ENCODE measurements at places on chromosomes 12 and 14.
A peak's percentile ranks its signal among the peaks of the same experiment; 100 is the strongest.

DNA sequence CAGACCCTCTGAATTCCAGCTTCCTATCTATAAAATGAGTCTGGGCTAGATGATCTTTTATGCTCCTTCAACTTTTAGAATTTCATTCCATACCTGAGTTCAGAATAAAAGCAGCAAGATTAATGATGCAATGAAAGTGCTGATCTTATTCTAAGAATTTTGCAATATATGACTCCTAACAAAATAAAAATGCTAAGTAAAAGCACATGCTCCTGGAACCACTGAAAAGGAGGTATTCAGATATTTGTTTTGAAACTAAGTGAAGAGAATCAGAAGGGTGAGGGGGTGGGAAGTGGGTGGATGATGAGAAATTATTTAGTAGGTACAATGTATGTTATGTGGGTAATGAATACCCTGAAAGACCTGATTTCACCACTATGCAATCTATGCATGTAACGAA, 216.6 kb downstream of the PTPRO start:
- DNase-seq = no peak

GRCh38 chr14:97948841-97949240, 1151.7 kb downstream of the VRK1 start:
- no peak for DNase-seq

GRCh38 chr14:59356767-59357166, 108.4 kb downstream of the GPR135 start:
- DNase-seq = no peak

DNA sequence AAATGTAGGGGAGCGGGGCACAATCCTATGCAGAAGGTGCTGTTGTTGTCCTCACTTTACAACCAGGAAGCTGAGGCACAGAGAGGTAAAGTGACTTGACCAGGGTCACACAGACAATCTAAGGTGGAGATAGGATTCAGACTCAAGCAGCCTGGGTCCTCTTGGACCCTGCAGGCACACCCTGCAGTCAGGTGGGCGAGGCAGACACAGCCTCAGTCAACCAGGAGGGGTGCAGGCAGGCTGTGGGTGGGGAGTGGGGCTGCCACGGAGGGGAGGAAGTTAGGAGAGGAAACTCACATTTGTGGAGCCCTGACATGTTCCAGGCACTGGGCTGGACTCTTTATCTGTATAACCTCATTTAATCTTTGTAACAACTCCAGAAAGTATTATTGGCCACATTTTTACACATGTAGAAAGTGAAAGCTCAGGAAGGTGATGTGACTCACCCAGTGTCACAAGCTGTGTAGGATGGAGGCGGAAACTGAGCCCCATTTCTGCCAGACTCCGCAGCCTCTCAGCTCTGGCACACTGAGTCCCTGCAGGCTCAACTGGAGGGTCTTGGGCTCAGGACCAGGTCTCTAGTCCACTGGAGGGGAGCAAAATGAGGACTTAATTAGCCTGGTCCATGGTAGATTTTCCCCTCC, 24.9 kb upstream of the CHGA start:
- DNase-seq = no peak

- no peak for DNase-seq
Measured at GRCh38 chr12:103858953-103859601, 18.0 kb upstream of the NT5DC3 start.

DNA sequence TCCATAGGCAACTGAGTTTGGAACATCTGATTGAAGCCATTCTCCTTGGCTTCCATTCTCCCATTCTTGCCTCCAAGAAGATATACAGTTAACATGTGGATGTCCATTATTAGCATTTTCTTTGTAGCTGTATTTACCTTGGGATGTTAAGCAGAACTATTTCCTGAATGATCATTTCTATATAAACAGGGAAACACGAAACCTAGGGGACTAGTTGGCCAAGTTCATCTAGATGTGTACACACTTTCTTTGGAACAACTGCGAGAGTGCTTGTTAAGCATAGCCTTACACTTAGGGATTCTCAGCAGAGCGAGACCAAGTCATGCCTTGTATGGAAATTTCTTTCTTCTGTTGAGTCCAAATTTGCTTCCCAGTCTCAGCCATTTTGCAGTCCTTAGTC, 42.1 kb downstream of the DRAM1 start:
- no peak for DNase-seq

DNA sequence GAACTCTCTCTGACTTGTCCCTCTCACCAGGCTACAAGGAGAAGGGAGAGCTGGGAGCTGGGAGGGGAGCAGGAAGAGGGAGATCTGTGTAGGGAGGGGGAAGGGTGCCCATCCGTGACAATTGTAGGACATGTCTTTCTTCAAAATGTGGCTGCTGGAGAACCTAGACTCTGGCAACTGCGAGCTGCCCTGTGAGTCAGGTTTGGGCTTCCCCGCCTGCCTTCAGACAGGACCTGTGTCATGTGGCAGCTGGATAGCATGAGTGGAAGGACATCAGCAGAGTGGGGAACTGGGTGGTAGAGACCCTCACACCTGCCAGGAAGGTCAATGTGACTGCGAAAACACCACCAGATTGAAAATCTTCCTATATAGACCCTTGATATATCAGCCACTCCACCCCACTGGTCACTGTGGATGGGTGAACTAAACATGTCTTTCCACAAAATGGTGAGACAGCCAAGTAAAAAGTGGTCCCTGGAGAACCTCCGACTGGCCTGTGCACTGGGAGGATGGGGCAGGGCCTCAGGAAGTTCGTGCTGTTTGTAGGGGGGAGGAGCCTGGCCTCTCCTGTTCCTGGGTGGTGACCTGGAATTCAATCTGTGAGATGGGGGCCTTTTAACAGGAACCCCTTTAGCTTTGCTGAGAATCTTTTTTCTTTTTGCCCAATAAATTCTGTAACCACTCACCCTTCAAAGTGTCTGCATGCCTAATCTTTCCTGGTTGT, 62.2 kb upstream of the CAPRIN2 start:
- DNase-seq = no peak

- DNase-seq = no peak
Measured at GRCh38 chr12:31370531-31371255, 44.7 kb upstream of the SINHCAF start.

DNA sequence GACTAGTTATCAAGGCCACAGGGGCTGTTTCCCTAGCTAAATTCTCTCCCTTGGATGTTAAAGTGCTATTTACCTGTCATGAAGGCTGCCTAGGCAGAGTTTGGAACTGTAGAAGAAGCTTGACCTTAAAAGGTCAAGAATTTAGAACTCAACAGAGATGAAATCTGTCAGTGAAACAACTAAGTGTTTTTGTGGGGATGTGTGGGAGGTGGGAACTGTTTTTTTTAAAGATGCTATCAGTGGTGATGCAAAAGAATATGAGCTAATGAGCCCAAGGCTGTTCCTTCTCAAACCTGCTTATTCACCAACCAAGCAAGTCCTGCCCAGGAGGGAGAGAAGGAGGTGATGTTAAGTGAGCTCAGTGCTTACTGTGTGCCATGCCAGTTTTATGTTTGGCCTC, 40.8 kb upstream of the POC1B start:
- no peak for DNase-seq

DNA sequence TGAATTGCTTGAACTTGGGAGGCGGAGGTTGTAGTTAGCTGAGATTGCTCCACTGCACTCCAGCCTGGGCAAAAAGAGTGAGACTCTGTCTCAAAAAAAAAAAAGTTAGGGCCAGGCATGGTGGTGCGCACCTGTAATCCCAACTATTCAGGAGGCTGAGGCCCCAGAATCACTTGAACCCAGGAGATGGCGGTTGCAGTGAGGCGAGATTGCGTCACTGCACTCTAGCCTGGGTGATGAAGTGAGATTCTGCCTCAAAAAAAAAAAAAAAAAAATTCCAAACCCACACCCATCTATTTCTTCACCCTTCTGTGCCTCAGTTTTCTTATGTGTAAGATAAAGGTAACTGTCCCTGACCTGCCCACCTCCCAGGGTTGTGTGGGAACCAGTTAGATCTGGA, 11.0 kb upstream of the MLXIP start:
- DNase-seq = no peak

GRCh38 chr12:2453761-2454090, 341.0 kb upstream of the FKBP4 start:
- DNase-seq = peak; percentile 14

DNA sequence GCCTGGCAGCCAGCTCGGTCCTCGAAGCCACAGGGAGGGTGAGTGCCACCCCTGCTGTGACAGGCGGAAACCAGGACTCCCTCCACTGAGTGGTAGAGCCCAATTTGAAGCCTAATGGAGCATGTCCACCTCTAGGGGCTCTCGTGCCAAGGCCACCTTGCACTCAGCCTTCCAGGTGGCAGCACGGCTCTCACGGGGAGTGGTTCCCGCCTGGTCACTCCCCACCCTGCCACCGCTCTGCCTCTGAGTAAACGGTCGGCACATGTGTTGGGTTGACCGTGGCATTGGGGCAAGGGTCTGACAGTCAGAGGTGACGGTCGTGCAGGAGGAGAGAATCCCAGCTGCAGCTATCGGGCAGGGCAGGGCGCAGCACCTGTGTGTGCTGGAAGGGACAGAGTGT, 34.8 kb downstream of the IL31 start:
- no peak for DNase-seq

DNA sequence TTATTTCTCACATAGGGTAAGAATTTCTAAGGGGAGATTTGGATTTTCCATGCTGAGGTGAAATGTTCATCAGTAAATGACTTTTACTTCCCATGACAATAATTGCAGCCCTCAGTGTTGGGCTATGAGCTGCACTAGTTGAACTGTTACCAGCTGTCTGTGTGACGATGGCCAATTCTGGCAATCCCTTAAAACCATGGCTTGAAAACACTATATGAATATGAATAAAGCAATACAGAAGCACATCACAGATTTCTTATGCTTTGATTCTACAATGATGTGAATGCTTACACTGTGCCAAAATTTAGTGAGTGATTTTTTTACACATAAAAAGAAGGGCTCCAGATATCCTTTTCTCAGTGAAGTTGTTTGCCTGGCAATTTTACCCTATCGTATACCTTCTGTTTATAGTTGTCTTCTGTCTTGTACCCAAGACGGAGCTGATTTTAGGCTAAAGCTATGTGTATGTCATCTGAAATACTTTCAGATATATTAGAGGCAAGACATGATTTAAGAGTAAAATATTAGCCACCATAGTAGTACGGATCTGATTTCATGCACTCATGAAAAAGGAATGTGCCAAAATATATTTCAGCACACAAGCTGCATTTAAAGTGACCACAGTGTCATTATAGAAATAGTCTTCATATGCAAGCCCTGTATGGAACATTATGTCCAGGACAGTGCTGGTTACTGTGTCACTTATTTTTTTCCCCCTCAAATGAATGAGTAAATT, 52.0 kb downstream of the SLC38A4 start:
- DNase-seq = no peak

- peak; percentile 4 for DNase-seq
Measured at GRCh38 chr12:39958377-39958776, 147.5 kb downstream of the SLC2A13 start.

GRCh38 chr14:104302794-104303405, 164.5 kb downstream of the KIF26A start:
- DNase-seq = no peak
